Hypothalamus (tissue), 51 donors: ENCODE measurements at places on chromosomes 12 and 14.

DNA sequence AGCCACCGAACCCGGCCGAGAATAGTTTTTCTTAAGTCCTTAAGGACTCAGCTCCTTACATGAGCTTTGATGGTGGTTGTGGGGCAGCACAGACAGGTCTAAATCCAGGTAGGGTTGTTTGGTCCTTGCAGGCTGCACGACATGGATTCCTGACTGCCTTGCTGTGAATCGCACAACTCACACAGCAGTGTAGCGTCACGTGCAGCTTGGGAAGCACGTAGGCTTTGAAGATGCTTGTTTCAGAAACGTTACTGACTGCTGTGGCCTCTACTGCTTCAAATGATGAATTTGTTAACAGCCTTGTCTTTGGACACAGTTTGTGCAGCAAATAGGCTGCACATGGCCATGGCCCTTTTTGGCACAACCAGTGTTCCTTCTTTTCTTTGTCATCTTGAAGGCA lies 29.9 kb downstream of the ZBTB42 start:
- no peak for DNase-seq

GRCh38 chr12:88725592-88726143 lies 145.4 kb upstream of the KITLG start:
- no peak for DNase-seq

DNA sequence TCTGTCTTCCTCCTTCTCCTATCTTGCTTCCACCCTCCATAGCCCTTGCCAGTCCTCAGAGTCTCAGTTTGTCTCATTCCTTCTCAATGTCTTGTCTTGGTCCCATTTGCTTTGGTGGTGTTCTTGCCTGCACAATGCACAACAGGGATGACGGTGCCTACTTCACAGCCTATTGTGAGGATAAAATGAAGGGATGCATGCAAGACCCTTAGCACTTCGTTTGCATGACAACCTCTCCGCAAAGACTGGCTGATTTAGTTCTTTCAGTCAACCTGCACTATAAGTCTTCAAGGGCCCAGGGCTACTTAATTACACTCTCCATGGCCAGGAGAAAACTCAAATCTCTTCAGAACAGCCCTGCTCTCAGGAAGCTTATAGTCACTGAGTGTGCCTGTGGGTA lies 8.5 kb downstream of the SELPLG start:
- no peak for DNase-seq

DNA sequence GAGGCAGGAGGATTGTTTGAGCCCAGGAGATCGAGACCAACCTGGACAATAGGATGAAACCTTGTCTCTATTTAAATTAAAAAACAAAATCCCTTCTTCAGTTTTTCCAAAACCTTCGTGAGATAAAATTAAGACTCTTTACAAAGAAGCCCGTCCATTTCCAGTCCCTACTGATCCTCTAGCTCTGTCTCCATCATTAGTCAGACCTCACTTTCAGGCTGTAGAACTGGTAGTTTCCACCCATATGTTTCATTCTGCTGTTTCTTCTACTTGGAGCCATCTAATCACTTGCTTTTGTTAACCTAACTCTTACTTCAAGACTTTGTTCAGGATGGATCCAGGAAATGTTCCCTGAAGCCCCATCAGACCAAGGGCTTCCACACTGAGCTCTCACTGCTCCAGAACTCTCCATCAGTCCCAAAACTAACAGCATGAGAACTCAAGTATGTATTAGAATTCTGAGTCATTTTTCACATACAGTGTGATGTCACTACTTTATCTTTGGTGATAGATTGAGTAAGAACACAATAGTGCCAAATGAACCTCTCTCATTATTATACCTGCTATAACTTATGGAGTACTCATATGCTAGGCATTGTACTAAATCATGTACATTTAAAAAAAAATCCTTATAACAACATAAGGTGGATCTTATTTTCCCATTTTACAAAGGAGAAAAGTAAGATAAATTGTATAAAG lies 90.8 kb downstream of the PRICKLE1 start:
- DNase-seq, result no peak

GRCh38 chr14:93893661-93894261 lies 33.4 kb upstream of the FAM181A start:
- DNase-seq, result no peak

DNA sequence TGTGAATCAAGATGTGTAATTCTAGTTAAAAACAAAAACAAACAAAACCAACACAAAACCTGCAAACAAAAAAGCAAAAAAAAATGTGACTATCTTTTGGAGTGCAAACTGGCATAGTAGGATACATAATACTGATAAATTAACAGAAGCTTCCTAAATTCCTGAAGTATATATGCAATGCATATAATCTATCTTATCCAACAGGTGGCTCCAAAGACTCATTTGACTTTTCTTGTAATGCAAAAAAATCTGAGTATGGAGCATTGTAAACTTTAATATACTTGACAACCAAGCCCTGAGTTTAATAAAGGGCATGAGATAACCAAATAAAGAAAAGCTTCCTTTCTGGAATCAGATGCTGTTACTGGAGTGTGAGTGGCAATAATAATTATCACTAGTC lies 1003.6 kb downstream of the FSCB start:
- DNase-seq, result no peak

- no peak for DNase-seq
These were observed 32.5 kb downstream of the PACS2 start for GRCh38 chr14:105346876-105347586.

GRCh38 chr12:24081606-24082005 lies 132.1 kb upstream of the SOX5 start:
- no peak for DNase-seq

- DNase-seq, result no peak
These were observed 79.9 kb upstream of the CCDC91 start for GRCh38 chr12:28110329-28110728.

GRCh38 chr12:60836651-60837050 lies 1240.8 kb downstream of the SLC16A7 start:
- no peak for DNase-seq

DNA sequence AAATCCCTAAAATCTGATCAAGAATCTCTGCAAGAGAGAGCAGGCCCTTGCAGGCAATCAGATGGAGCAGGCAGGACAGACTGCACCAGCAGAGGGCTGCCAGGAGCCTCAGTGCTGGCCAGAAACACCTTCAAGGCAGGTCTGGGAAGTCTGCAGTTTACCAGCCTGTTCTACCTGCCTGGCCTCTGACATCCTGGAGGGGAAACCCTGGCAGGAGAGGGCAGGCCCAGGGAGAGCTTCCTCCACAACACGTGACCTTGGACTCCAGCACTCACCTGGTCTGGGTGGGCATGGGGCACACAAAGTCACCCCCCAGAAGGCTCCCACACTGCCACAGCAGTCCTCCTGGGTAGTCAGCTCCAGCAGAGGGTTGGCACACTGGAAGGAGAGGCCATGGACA lies 56.0 kb downstream of the ISCA2 start:
- no peak for DNase-seq

DNA sequence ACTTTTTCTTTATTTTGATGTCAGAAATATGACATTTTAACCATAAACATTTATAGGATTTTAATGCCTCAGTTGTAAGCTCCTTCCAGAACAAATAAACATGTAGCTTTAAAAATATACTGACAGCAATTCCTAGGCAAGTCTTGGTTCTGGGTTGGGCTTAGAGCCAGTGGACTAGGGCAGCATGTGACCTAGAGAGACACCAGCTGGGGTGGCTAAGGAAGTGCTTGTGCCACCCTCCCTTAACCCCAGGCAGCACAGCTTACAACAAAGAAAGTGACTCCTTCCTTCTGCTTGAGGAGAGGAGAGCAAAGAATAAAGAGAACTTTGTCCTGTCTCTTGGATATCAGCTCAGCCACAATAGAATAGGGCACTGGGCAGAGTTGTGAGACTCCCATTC lies 61.6 kb upstream of the KTN1 start:
- DNase-seq, result no peak

GRCh38 chr14:79011091-79011919 lies 841.1 kb downstream of the NRXN3 start:
- DNase-seq, result peak; percentile 14

GRCh38 chr12:70756791-70757190 lies 119.6 kb upstream of the PTPRB start:
- no peak for DNase-seq

- no peak for DNase-seq
These were observed 25.4 kb downstream of the PPP4R3A start for GRCh38 chr14:91484744-91485143.

GRCh38 chr14:97477353-97477752 lies 680.2 kb downstream of the VRK1 start:
- no peak for DNase-seq

DNA sequence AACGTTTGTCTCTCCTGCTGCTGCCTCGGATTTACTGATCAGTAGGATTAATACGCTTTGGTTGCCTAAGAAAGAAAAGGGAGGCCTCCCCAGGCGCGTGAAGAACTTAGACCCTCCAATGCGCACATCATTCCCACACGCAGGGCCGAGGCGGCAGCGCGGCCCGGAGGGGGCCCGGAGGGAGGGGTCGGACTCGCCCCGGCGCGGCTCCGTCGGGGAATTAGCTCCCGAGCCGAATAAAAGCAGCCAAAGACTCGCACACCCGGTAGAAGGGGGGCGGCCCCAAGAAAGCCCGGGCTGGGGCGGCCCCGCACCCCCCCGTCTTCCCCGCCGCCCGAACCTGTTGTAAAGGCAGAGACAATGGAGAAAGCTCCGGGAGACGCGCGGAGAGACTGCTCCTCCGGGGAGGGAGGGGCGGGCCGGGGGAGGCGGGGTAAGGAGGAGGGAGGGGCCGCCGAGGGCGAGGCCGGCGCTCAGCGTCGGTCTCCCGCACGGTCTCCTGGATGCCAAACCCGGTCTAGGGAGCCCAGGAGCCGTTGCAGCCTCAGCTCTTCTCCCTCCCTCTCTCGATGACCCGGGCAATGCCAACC lies at the start of gene NELL2:
NELL2 (minus strand) TSS at position 362 of the 590 bp plus-strand sequence. CDS start 446 bp downstream, outside the sequence.
- peak; percentile 11 for DNase-seq

DNA sequence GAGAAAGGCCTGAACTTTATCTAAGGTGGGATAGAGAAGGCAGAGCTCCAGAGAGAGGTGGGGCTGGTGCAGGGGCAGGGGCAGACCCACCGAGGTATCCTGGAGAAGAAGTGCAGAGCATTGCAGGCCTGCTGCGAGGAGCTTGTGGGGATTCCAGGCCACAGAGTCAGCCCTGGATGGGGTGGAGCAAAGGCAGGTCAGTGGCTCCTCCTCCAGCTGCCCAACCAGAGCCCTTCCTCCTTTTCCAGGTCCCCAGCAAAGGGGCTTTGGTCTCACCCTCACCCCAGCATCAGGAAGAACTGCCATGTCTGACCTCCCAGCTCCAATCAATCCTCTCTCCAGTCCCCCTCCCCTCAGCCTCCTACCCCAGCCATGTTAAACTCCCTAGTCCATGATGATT lies 19.8 kb upstream of the ZNF740 start:
- DNase-seq, result no peak

- DNase-seq, result no peak
These were observed 52.1 kb downstream of the TSPAN11 start for GRCh38 chr12:30978639-30979038.

GRCh38 chr12:104730763-104731162 lies 227.3 kb downstream of the SLC41A2 start:
- no peak for DNase-seq

- DNase-seq, result no peak
These were observed 30.8 kb downstream of the KIF26A start for GRCh38 chr14:104169005-104169698.

GRCh38 chr14:23409966-23410635 lies 2.0 kb upstream of the MYH6 start:
- no peak for DNase-seq

GRCh38 chr14:35883677-35884293 lies 57.6 kb downstream of the BRMS1L start:
- DNase-seq, result no peak

- DNase-seq, result no peak
These were observed 149.6 kb downstream of the SLC38A6 start for GRCh38 chr14:61130512-61131260.

- DNase-seq, result no peak
These were observed 4.1 kb upstream of the PRKAG1 start for GRCh38 chr12:49022558-49023178.

DNA sequence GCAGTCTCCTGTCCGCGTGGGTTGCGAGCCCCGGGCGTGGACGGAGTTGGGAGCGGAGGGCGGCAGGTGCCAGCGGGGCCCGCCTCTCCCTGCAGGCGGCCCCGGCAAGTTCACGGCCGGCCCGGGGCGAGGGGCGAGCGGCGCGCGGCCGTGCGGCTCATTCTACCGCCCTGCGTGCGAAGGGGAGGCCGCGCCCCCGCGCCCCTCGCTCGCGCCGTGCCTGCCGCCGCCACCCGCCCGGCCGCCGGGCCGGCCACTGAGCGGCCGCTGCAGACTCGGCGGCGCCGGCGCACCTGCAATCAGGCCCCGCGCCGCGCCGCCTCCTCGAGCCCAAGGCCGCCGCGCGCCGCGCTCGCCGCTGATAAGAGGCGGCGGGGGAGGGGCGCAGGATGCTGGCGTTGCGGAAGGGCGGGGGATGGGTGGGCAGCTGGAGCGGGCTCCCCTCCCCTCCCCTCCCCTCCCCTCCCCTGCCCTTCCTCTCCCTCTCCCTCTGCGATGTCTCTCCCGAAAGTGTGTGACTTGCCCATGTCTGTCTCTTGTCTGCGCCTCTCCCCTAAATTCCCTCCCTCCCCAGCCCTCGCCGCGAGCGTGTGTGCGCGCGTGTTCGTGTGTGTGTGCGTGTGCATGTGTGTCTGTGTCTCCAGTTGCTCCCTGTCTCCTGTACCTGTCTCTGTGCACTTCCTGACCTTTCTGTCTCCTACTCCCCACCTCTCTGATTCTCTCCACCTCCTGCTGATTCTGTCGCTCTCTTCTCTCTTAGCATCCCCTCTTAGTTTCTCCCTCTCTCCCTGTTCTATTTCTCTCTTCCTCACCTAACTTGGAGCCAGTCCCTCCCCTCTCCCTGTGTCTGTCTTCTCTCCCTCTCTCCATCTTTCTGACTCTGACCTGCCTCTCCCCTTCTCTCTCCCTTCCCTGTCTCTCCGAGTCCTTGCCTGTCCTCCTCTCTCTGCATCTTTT lies 768.1 kb upstream of the TBX3 start:
- DNase-seq, result peak; percentile 10

GRCh38 chr14:33309106-33309505 lies 370.4 kb downstream of the NPAS3 start:
- no peak for DNase-seq

DNA sequence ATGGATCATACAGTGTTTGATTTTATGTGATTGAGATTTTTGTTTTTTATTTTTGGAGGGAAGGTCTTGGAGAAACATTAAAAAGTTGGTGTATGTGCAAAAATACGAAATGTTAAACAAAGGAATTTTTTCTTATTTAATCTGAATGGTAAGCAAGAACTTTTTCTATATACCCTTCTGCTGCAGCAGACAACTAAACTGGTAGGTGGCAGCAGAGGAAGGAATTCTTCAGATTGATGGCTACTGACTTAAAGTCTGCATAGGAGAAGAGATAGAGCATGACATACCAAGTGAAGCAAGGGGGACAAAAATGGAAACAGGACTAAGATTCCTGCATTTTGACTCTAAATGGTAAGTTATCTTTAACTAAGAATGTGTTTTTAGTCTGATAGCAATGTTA lies 42.0 kb upstream of the A2ML1 start:
- no peak for DNase-seq
